Diencephalon (tissue), 1 donor: ENCODE measurements at places on chromosomes 13 and 19. TPM values are rescaled to one million over a fixed set of nuclear protein-coding genes. Genes with fewer than 3 reads are reported as not detected.

Gene IRF3
- total RNA-seq: 19.1 TPM

Gene NLRP7
- not detected for total RNA-seq

Gene WTIP
- 21.0 TPM for total RNA-seq

Gene TNFSF13B
- total RNA-seq: 0.92 TPM

Gene C19orf12
- 46.1 TPM for total RNA-seq

Gene ATP4B
- 0.23 TPM for total RNA-seq

Gene GJB2
- total RNA-seq: 4.2 TPM

Gene ATXN8OS
- 2.1 TPM for total RNA-seq

Gene USHBP1
- total RNA-seq: 1.8 TPM

Gene MYO1F
- 4.8 TPM for total RNA-seq

Gene KLK12
- not detected for total RNA-seq

Gene PRX
- total RNA-seq: 2.5 TPM

Gene EBI3
- total RNA-seq: 0.23 TPM

Gene ZNF526
- 5.3 TPM for total RNA-seq

Gene CGB3
- total RNA-seq: not detected

Gene COG3
- 49.4 TPM for total RNA-seq

Gene S1PR5
- not detected for total RNA-seq

Gene SLC25A41
- 0.69 TPM for total RNA-seq

Gene POSTN
- 4.8 TPM for total RNA-seq

Gene TMPRSS9
- total RNA-seq: 0.23 TPM
